ENCODE measurements at places on chromosomes 12 and 14.

DNA sequence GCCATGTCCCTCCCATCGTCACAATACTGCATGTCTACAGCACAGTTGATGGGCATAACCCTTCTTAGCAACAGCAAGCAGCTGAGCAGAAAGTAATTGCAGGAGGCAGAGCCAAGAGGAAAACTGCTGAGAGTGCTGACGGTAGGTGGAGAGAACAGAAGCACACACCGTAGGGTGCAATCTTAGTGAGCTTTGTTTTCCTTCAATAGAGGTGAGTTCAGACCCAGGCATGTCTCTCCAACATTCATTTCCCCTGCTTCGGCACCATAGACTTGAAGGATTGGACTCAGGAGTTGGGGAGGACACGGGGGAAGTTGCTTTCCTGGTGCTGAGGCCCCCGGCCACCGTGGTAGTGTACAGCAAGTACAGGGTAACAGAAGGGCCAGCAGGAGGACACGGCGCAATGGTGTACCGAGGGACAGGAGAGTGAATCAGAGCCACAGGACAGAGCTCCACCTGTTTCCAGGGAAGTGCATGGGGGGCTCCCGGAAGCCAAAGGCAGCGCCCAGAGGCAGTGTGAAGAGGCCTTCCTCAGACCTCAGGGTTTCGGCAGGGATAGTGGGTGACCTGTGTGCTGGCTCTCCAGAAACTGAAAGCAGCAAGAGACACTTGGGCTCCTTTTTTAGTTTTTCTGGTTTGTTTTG, 36.3 kb upstream of the SINHCAF start:
- no peak for DNase-seq

DNA sequence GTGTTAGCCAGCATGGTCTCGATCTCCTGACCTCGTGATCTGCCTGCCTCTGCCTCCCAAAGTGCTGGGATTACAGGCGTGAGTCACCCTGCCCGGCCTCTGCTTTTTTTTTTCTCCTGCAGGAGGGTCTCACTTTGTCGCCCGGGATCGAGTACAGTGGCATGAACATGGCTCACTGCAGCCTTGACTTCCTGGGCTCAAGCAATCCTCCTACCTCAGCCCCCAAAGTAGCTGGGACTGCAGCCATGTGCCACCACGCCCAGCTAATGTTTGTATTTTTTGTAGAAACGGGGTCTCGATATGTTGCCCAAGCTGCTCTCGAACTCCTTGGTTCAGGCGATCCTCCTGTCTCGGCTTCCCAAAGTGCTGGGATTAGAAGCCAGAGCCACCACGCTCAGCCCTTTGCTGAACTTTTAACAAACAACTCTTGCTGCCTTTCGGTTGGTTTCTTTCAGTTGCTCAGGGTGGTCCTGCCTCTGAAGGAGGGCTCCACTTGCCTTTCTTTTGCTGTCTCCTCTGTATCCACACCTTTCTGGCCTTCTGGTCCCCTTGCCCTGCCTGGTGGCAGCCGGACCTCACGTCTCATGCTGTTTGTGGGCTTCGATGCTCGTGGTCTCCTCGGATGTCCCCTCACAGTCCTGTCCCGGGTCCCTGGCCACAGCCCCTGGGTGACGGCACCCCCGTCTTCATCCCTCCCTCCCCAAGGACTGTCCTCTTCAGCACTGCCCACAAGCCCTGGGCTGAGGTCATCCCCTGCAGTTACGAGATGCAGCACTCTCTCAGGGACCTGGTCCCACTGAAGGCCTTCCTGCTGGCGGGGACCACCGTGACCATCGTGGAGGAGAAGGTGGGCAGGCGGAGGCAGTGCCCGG, 3.8 kb upstream of the B3GNT4 start:
- no peak for DNase-seq

- no peak for DNase-seq
These were observed 355.5 kb downstream of the SNAPC1 start for GRCh38 chr14:62117751-62118105.

GRCh38 chr14:100285913-100286400, 20.3 kb downstream of the SLC25A29 start:
- no peak for DNase-seq

DNA sequence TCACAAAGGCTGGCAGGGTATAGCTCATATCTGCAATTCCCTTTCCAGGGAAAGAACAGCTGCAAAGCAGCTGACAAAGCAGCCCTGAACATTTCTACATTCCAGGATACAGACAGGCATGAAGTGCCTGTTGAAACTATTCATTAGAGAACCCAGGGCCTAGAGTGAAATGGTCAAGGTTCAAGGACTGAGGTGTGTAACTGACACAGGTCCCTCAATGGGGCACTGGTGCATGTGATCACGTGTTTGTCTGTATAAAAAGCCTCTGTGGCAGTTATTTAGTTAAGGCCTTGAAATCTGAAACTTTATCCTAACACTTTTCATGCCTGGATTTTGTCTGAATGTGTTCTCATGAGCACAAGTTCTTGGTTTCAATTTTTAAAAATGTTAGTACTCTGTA, 47.1 kb downstream of the GIT2 start:
- no peak for DNase-seq

GRCh38 chr12:120598674-120599463, 17.7 kb upstream of the POP5 start:
- no peak for DNase-seq

DNA sequence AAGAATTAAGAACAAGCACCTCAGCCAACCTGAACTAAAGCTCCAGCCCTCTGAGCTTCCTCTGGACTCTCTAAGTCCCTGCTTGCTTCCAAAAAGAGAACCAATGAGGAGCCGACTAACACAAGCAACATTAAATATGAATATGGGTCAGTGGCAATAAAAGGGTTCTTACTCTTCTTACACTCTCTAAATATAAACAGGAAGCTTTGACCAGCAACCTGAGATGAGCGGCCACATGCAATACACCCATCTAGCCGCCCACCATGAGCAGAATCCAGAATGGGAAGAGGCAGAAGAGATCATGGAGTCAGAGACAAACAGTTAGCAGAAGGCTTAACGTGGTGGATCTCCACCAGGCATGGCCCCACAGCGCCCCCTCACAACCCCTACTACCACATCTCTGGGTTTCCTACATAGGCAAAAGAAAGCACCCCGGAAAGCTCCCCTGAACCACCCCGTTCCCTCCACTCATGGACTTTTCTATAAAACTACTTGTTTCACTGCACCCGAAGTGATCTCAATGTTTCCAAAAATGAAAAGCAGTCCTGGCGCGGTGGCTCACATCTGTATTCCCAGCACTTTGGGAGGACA, 59.4 kb downstream of the TTC7B start:
- no peak for DNase-seq

GRCh38 chr12:99111600-99111999, 466.5 kb downstream of the APAF1 start:
- DNase-seq, result no peak

DNA sequence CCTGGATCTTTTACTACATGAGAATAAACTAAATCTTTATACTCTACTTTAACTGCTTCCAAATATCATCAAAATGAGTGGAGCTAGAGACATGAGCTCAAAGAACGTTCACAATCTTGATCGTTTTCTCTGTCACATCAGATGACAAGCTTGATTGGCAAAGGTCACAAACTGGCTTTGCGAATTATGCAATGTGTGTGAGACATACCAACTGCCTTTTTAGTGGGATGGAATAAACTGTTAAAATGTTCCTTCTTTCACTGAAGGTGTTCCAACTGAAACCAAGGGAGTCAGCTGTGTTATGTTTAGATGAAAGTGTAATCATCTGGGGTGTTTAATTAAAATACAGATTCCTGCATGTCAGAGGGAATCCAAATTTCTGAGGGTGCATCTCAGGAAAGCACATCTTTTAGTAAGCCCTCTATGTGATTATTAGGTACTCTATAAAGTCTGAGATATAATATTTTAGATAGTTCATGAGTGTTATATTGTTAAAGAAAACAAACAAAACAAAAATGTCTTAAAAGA, 21.9 kb downstream of the KITLG start:
- DNase-seq, result no peak

GRCh38 chr12:22348208-22348607, 13.7 kb upstream of the ST8SIA1 start:
- DNase-seq, result no peak

- DNase-seq, result no peak
These were observed 1.7 kb downstream of the RARG start for GRCh38 chr12:53230108-53230845.

- DNase-seq, result no peak
These were observed 64.1 kb downstream of the ITPR2 start for GRCh38 chr12:26768611-26769603.

DNA sequence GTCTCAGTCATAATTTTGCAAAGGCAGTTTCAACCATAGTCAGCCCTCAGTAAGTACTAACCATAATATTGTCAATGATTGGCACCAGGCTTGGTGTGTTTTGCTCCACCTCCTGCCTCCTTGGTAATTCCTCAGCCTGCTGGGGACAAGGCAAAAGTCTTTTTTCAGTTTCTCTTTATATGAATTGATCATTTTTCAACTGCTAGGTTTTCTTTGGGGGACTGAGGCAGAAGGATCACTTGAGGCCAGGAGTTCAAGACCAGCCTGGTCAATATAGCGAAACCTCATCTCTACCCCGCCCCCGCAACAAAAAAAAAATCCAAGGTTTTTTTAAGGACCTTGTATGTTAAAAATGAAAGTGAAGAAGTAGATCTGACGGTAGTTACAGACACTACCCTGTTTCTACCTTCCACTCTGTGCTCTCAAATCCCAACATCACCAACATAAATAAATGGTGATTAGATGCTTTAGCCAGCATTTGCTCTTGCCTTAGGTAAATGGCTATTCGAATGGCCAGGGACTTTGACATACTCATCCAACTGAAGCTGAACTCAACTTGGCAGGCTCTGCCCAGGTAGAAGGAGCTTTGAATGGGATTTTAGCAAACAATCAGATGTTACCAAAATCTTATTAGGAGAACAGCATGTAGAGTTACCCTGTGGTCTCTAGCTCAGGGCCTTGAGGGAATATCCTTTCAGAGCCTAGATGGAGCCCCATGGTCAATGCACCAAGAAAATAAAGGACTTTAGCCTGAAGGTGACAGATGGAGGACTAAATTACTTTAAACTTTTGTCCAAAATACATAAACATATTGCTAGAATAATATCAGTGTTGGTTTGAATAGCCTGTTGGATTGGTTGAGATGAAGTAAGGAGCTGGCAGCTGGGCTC, 126.9 kb upstream of the AMIGO2 start:
- DNase-seq, result no peak

DNA sequence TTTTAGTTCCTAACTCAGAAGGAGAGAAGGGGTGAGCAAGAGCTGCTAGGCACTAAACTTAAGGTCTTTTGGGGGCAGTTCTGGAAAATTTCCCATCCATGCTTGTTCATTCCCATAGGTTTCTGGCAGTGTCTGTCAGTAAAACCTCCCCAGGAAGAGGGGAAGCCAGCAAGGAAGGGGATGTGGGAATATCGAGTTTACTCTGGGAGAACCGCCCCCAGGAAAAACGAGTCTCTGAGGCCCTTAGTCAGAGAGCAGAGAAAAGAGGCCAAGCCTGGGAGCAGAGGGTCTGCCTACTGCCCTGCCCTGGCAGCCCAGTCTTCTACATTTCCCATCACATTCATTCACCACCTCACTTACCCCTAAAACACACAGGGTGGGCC, 55.9 kb downstream of the TMCC3 start:
- no peak for DNase-seq

DNA sequence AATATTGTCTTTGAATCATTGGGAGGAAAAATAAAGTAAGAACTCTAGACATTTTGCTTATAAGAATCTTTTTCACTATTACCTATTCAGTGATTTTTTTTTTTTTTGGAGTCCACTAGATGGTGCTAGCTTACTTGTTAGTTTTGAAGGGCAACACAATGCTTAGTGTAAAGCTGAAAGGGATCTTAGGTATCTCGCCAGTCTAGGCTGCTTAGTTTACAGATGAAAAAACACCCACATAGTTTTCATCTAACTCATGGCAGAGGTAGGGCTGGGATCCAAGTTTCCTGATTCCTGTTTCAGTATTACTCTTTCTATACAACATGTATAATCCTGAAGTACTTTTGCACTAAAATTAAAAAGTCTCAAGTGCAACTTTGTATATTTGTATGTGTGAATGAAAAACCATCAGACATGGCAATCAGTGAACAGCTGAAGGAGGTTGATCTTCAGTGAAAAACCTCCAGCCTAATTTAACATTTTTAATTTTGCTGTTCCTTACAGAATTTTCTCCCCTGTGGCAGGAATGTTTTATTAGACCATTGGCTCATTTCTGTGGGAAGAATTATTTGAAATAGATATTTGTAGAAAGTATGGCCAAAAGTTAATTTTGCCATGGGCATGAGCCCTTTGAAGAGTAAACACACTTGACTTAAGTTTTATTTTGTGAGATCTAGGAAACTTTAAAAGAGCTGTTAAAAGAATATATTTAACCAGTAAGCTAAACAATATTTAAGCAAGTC, 40.7 kb downstream of the LRRIQ1 start:
- DNase-seq, result no peak

- DNase-seq, result no peak
These were observed 18.7 kb upstream of the CDCA4 start for GRCh38 chr14:105039458-105040205.

Data from T-helper 1 cell (primary cell).